Hepatocyte (in vitro differentiated cells): ENCODE measurements at places on chromosomes 13 and 19. TPM values are rescaled to one million over a fixed set of nuclear protein-coding genes. Genes with fewer than 3 reads are reported as not detected.

Gene ERICH4
- 2.3 and 3.7 TPM in 2 replicates for total RNA-seq

Gene OR7D4
- not detected in 2 replicates for total RNA-seq

Gene CCL25
- 1.2 TPM in 1 of 2 replicates, not detected in the other for total RNA-seq

Gene CYP4F12
- total RNA-seq = 2.3 and 3.1 TPM in 2 replicates

Gene SIGLECL1
- total RNA-seq = not detected in 2 replicates

Gene IFI30
- 95.7 and 133 TPM in 2 replicates for total RNA-seq

Gene ZSWIM9
- total RNA-seq = 0.73 and 1.2 TPM in 2 replicates

Gene DIAPH3
- total RNA-seq = 7.3 and 7.9 TPM in 2 replicates

Gene ICAM4
- total RNA-seq = 4.5 and 7.9 TPM in 2 replicates

Gene PLA2G4C
- total RNA-seq = 2.4 and 5.4 TPM in 2 replicates

Gene FCAR
- not detected in 2 replicates for total RNA-seq

Gene CNMD
- 0.47 and 2.0 TPM in 2 replicates for total RNA-seq

DNA sequence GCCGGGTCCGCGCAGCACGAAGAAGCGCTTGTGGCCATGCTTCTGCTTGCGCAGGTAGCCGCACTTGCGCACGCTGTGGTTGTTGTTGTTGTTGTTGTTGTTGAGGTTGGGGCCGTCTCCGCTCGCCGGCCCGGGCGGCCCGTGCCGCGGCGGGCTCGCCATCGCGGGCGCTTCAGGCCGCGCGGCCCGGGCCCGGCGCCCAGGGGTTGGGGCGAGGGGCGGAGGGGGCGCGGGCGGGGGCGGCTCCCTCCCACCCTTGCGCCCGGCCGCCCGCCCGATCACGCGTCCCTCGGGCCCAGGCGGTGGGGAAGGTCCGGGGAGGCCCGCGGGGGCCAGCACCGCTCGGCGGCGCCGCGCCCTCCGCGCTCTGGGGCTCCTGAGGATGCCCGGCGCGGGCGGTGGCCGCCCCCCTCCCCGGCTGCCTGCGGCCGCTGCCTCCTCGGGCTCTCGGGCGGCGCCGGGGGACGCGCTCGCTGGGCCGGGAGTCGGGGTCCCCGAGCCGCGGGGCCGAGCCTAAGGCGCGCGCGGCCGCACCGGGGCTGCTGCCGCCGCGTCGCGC lies 412 bp downstream of the IRS2 start:
- H3K36me3 ChIP-seq = no peaks in the 10 kb centered on the region
- H3K4me1 ChIP-seq = no peaks in the 10 kb centered on the region
- DNase-seq = peak; percentile 71

GRCh38 chr19:47036097-47036651 lies 12.2 kb downstream of the TMEM160 start:
- no peaks in the 10 kb centered on the region for H3K27me3 ChIP-seq
- peak overlapping the region; percentile 78 for H3K27ac ChIP-seq
- H3K4me1 ChIP-seq = no peaks in the 10 kb centered on the region
- DNase-seq = peak; percentile 61
- no peaks in the 10 kb centered on the region for H3K36me3 ChIP-seq
- H3K4me3 ChIP-seq = peak overlapping the region; percentile 38

GRCh38 chr13:50735071-50735470 lies 108.4 kb downstream of the DLEU7 start:
- no peaks in the 10 kb centered on the region for H3K36me3 ChIP-seq
- no peak for DNase-seq
- H3K4me3 ChIP-seq = no peak overlapping the region
- H3K27me3 ChIP-seq = no peaks in the 10 kb centered on the region
- H3K4me1 ChIP-seq = no peaks in the 10 kb centered on the region

- no peaks in the 10 kb centered on the region for H3K36me3 ChIP-seq
- no peak overlapping the region for H3K4me3 ChIP-seq
- no peak overlapping the region for H3K27ac ChIP-seq
- H3K4me1 ChIP-seq = no peaks in the 10 kb centered on the region
- no peak for DNase-seq
- no peaks in the 10 kb centered on the region for H3K27me3 ChIP-seq
Measured at GRCh38 chr13:50149214-50149613, 134.0 kb downstream of the KCNRG start.

DNA sequence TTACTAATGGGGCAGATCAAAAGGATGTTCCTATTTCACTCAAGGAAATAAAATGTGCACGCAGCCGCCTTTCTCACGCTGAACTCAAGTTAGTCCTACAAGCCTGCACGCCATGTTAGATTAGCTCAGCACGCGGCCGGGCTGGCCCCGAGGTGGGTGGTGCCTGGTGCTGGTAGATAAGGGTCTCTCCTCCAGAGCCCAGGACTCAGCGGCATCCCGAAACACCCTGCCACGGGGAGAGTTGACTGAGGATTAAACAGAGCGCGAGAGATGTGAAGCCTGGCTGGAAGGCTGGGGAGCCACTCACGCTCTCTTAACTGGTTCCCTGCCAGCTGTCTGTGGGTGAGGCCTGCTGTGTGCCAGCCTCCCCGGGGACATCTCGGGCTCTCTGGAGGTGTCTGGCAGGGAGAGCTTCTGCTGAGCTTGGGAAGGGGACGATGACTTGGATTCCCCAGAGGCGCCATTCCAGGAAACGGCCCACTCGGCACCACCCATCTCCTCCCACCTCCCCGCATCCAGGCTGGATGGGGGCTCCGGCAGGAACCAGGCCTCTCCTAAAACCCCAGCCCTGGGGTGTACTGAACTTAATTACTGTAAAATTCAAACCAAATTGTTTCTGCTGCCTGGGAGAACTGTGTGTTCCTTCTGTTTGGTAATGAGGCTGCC lies 122.2 kb downstream of the KDM4B start:
- H3K4me1 ChIP-seq = peaks cover 21% of the 10 kb centered on the region
- H3K27ac ChIP-seq = peak overlapping the region; percentile 95
- no peaks in the 10 kb centered on the region for H3K36me3 ChIP-seq
- H3K27me3 ChIP-seq = no peaks in the 10 kb centered on the region
- no peak overlapping the region for H3K4me3 ChIP-seq
- DNase-seq = peak; percentile 87

DNA sequence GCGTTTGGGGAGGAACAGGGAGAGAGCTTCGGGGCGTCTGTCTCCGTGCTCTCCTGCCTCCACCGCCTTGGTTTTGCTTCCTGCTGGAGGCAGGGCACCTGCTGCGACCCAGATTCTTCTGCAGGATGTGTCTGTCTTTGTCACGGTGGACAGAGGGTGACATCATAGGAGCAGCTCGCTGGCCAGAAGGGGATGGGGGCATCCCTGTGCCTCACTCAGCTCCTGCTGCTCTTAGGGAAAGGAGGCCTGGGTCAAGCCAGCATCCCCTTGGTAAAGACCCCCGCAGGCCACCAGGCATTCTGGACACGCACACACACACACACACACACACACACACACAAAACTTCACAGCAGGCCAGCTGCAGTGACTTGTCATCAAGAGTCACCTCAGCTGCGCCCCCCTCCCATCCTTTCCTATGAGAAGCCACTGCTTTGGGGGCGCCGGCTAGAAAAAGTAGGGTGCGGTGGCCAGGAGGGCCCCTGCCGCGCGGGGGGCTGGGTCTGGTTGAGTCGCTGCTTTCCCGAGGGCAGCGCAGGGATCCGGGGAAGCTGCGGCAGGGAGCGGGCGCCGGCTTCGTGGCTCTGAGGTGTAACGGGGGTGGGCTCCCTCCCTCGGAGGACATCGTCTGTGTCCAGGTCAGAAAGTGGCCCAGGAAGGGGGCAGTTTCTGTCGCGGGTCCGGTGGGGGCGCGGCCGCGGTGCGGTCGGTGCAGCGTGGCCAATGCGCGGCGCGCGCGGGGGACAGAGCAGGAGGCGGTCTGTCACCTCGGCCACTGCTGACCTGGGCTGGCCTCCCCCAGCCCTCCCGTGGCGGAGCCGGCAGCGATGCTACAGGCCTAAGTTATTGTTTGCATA lies 15.8 kb upstream of the NPAS1 start:
- no peak overlapping the region for H3K27ac ChIP-seq
- no peaks in the 10 kb centered on the region for H3K4me1 ChIP-seq
- no peak for DNase-seq

DNA sequence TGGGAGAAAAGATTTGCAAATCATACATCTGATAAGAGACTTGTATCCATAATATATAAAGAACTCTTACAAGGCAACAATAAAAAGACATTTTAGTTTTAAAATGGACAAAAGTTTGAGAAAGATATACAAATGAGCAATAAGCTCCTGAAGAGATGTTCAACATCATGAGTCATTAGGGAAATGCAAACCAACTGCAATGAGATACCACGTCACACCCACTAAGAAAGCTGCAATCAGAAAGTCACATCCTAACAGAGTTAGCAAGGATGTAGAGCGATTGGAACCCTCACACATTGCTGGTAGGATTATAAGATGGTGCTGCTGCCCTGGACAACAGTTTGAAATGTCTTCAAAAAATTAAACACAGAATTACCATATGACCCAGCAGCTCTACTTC lies 50.3 kb downstream of the GSX1 start:
- no peaks in the 10 kb centered on the region for H3K36me3 ChIP-seq
- H3K4me1 ChIP-seq = no peaks in the 10 kb centered on the region
- H3K4me3 ChIP-seq = no peak overlapping the region

GRCh38 chr13:50901701-50902100 lies 7.9 kb upstream of the RNASEH2B start:
- H3K4me1 ChIP-seq = no peaks in the 10 kb centered on the region
- DNase-seq = no peak
- H3K4me3 ChIP-seq = no peak overlapping the region

- H3K4me3 ChIP-seq = no peak overlapping the region
- no peaks in the 10 kb centered on the region for H3K36me3 ChIP-seq
- peak; percentile 93 for DNase-seq
Measured at GRCh38 chr13:34156841-34157365, 339.0 kb downstream of the RFC3 start.

DNA sequence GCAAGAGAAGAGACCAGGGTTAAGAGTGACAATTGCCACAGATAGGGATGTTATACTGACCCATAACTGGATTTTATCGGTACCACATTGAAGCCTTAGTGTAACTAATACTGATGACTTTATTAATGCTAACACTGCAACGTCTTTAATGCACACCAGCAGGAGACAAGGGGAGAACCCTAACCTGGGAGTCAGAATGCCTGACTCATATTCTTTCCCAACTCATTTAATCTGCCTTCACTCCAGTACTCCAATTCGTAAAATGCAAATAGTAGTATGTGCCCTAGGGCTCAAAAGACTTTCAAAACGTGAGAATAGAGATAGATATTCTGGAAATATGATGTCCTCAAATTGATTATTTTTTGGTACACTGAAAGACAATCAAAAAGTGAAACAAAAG lies 62.4 kb downstream of the GPC6 start:
- DNase-seq = no peak
- no peaks in the 10 kb centered on the region for H3K4me1 ChIP-seq
- H3K27me3 ChIP-seq = no peaks in the 10 kb centered on the region
- no peaks in the 10 kb centered on the region for H3K36me3 ChIP-seq

DNA sequence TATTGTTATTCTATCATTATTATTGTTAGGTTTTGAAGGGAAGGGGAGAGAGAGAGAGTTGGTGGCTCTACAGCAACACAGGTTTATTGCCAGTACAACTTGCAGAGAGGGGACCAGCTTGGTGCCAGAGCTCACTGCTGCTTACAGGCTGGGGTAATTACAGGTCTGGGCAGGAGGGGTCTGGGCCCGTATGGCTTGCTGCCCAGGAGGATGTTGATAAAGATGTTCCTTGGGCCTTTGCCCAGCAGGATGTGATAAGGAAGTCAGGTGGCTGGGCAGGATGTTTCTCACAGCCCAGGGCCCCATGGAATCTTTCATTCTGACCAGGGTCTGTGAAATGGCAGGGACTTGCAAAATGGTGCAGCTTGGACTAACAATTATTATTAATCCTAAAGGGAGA lies 64.2 kb upstream of the ZNF599 start:
- H3K36me3 ChIP-seq = no peaks in the 10 kb centered on the region
- peak; percentile 20 for DNase-seq
- no peak overlapping the region for H3K4me3 ChIP-seq

DNA sequence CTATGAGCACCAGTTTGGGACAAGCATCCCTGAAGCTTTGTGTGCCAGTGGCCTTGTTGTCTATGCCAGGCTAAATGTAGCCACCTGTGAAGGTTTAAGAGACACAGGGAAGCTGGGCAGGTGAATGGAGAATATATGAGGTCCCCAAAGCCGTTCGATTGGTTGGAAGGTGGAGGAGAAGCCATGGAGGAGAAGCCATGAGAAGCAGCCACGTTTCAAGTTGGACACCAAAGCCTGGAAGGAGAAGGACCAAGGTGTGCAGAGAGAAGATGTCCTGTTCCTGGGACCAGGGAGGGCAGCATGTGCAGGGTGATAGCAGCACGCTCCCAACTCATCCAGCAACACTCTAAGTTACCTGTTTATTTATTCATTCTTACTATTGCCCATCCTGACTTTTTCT lies 432.3 kb upstream of the TSHZ3 start:
- H3K27ac ChIP-seq = no peak overlapping the region
- DNase-seq = no peak
- H3K4me1 ChIP-seq = no peaks in the 10 kb centered on the region
- no peaks in the 10 kb centered on the region for H3K36me3 ChIP-seq

DNA sequence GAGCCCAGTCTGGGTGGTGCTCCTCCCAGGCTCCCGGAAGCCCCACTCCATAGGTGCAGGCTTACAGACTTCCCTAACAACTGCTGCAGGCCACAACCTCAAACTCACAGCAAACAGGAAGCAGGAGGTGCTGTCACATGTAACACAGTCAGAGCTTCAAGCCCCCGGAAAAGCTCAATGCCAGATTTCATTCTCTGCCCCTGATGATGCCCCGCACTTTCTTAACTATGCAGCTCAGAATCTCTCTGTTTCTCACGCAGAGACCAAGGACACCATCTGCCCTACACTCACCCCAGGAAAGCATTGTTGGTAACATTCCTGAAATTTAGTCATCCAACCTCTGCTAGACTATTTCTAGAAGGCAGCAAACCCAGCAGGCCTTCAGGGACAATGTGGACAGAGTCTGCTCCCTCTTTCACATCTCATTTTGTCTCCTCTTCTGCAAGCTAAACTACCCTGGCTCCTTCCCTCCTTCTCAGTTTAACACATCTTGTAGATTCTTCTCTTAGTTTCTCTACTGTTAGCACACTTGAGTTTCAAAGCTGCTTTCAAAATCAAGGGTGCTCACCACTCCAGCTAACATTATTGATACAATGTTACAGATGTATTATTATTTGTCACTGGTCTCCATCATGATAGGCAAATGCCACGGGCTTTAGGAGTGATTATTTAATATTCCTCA lies 162.5 kb downstream of the KCTD12 start:
- H3K27ac ChIP-seq = peak overlapping the region; percentile 15
- DNase-seq = peak; percentile 8
- no peak overlapping the region for H3K4me3 ChIP-seq
- no peaks in the 10 kb centered on the region for H3K4me1 ChIP-seq
- no peaks in the 10 kb centered on the region for H3K36me3 ChIP-seq
- H3K27me3 ChIP-seq = no peaks in the 10 kb centered on the region

DNA sequence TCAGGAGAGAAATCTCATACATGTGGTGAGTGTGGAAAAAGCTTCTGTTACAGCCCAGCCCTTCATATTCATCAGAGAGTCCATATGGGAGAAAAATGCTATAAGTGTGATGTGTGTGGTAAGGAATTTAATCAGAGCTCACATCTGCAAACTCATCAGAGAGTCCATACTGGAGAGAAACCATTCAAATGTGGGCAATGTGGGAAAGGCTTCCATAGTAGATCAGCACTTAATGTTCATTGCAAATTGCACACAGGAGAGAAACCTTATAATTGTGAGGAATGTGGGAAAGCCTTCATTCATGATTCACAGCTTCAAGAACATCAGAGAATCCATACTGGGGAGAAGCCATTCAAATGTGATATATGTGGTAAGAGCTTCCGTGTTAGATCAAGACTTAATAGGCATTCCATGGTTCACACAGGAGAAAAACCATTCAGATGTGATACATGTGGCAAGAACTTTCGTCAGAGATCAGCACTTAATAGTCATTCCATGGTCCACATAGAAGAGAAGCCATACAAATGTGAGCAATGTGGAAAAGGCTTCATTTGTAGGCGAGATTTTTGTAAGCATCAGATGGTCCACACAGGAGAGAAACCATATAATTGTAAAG lies 15.2 kb downstream of the ZNF221 start:
- no peak overlapping the region for H3K4me3 ChIP-seq
- no peaks in the 10 kb centered on the region for H3K27me3 ChIP-seq
- H3K36me3 ChIP-seq = peaks cover 34% of the 10 kb centered on the region
